ENCODE measurements at places on chromosomes 5 and 9.

GRCh38 chr5:7871653-7872052 lies 2.7 kb downstream of the MTRR start:
- ATAC-seq = no peak

GRCh38 chr9:79768194-79768593 lies 196.4 kb downstream of the TLE4 start:
- ATAC-seq = peak; percentile 77

GRCh38 chr5:97838214-97838613 lies 655.2 kb upstream of the RIOK2 start:
- ATAC-seq = peak; percentile 99

GRCh38 chr9:72827950-72828731 lies 124.7 kb downstream of the ALDH1A1 start:
- ATAC-seq = peak; percentile 92

DNA sequence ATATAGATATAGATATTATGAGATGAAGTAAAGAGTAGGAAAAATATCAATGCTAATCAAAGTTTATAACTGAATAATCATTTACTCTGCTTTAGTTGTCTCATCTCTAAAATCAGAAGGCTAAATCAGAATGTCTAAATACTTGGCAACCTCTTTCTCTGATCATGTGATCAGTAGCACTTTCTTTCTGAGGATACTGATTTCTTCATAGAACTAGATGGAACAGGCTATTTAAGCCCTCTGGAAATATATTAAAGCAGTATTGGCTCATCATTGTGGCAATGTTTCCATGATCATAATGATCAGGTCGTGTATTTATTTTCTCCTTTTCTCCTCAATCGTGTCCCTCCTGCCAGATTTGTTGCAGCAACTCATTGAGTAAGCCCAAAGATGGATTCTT lies 109.7 kb downstream of the KCNN2 start:
- ATAC-seq = no peak

GRCh38 chr5:149030392-149030791 lies 32.5 kb downstream of the SH3TC2 start:
- no peak for ATAC-seq

- ATAC-seq = no peak
Measured at GRCh38 chr9:85263288-85263687, 478.5 kb downstream of the AGTPBP1 start.

GRCh38 chr5:1105350-1106265 lies 6.3 kb downstream of the SLC12A7 start:
- no peak for ATAC-seq

DNA sequence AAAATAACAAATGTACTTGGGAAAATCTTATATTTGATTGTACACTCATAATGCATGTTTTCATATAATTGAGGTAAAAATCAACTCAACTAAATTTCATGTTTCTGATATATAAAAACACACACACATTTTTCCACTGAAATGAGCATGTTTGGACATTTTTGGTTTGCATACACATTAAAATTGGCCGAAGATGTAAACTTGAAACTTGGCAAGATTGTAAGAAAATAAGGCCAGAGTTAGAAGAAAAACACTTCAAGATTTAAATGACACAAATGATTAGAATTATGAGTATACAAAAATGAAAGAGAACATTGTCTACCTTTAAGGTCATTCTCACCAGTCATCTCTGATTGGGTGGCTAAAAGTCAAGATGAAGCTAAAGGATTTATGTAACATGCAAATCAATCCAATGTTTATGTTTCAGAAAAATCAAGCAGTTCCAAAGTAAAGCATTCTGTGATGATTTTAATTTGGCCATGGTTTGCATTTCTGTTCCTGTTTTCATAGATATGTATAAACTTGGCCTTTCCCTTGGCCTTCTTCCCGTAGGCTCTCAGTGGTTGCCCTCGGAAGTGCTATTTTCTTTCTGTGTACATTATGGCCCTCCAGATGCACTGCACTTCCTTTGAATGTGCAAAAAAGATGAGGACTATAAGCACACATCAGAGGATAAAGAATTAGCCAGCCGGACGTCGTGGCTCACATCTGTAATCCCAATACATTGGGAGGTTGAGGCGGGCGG lies 1105.4 kb upstream of the DMAC1 start:
- ATAC-seq = no peak

GRCh38 chr5:106127985-106128384 lies 1542.8 kb downstream of the EFNA5 start:
- ATAC-seq = no peak

DNA sequence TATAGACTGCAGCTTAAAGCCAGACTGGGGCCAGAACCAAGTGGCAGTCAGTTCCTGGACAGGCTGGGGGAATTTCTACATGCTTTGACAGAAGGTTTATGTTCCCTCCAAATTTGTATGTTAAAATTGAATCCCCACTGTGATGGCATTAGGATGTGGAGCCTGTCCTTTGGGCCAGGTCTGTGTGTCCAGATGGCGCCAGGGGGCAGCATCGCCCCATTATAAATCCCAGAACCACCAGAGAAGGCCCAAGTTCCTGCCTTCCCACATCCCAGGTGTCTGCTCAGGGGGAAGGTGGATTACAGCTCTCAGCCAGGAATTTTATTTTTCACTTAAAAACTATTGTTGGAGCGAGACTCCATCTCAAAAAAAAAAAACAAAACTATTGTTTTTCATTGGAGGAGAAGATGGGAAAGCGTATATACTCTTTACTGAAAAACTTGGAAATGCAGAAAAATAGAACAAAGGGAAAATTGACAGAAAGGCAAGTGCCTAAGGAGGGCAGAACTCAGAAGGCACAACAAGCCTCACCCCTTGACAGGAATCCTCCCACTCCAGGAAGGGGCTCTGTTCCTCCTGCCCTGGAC lies 5.0 kb downstream of the IL3 start:
- peak; percentile 68 for ATAC-seq

GRCh38 chr9:127763918-127764384 lies 14.5 kb downstream of the SH2D3C start:
- no peak for ATAC-seq

- ATAC-seq = peak; percentile 96
Measured at GRCh38 chr5:177607452-177608192, 7.7 kb downstream of the B4GALT7 start.

GRCh38 chr5:66684663-66685062 lies 88.5 kb downstream of the MAST4 start:
- no peak for ATAC-seq

GRCh38 chr9:132074736-132075135 lies 4.9 kb downstream of the MED27 start:
- ATAC-seq = no peak

- no peak for ATAC-seq
Measured at GRCh38 chr9:93193388-93194220, 9.7 kb downstream of the WNK2 start.

DNA sequence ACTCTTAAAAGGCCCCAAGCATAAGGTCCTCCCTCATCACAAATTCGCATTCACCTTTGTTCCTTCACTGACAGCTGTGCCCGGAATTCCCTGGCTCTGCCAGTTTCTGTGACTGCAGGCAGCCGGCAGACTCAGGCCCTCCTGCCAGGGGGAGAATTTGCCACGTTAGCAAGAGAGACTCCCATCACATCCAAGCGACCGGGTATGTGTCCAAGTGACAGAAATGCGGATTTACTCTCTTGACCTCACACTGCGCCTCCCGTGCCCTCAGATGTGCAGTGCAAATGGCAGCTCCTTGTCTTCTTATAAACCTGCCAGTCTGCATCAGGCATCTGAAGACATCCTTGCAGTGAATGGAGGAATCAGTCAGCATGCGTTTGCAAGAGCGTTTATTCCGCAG lies 187.1 kb upstream of the WWC1 start:
- no peak for ATAC-seq

- no peak for ATAC-seq
Measured at GRCh38 chr9:98321269-98321668, 65.8 kb upstream of the TBC1D2 start.

DNA sequence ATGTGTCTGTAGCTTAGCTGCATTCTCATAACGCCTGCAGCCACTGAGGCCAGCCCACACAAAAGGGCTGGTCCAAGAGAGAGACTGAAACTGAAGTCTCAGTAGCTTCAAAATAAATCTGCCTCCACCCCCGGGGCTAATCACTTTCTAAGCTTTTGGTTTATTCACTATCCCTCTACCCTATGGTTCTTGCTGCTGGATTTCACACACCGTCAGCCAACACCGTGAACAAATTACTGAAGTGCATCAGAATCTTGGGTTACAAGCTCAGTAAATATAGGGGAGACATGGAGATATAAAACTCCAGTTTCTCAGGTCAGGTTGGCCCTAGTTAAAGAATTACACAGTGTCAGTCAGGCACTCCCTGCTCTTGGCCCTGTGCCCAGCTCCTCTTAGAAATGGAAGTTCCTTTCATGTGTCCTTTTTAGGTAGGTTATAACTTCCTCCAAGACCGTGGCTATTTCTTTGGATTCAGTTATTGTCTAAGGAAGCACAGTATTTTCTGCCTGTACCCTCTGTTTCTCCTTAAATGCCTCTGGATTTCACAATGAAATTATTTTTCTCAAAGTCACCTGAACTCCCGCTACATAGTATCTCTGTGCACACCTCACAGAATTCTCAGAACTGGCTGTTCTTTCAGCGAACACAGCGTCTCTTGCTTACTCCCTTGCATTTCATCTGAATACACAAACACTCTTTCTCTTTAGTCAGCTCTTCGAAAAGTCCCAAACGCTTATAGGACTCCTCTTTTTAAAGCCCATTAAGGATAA lies 112.5 kb downstream of the FAM174A start:
- ATAC-seq = peak; percentile 40

GRCh38 chr5:151200913-151201595 lies 22.8 kb downstream of the CCDC69 start:
- no peak for ATAC-seq

- ATAC-seq = peak; percentile 99
Measured at GRCh38 chr9:16217943-16218701, 652.3 kb downstream of the BNC2 start.

GRCh38 chr9:16542290-16542689 lies 328.2 kb downstream of the BNC2 start:
- ATAC-seq = no peak

DNA sequence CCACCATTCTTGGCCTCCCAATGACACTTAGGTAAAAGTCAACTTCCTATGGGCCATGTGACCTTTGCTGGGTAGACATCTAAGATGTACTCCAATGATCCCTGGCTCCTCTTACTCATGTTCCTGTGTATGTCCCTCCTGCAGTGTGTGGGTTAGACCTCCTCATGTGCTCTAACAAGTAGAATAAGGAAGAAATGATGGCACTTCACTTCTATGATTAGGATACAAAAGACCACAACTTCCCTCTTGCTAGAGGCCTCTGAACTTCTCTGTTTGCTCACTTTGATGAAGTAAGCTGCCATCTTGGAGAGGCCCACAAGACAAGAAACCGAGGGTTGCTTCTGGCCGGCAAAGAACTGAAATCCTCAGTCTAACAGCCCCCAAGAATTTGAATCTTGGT lies 131.8 kb downstream of the TAF11L14 start:
- no peak for ATAC-seq

GRCh38 chr9:21070171-21070571 lies 7.6 kb downstream of the IFNB1 start:
- ATAC-seq = no peak

- no peak for ATAC-seq
Measured at GRCh38 chr5:23223846-23224245, 283.6 kb upstream of the PRDM9 start.

DNA sequence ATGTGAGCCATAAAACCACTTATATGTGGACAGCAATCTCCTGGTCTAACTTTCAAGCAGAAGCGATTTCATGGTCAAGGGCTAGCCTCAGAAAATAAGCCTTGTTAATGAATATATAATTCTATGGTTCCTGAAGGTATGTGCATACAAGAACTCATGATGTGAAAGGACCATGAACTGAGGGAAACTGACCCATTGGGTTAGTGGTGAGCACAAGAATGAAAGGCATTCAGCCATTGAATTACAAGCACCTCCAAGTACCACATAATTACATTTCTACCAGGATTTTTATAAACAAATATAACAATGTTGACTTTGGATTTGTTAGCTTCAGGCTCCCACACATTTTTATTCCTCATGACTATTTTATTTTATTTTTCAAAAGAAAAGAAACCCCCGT lies 459.0 kb downstream of the TLE4 start:
- no peak for ATAC-seq

GRCh38 chr5:136276946-136277345 lies 84.0 kb upstream of the SMIM32 start:
- ATAC-seq = no peak

GRCh38 chr5:118310401-118310800 lies 677.9 kb downstream of the DTWD2 start:
- no peak for ATAC-seq

DNA sequence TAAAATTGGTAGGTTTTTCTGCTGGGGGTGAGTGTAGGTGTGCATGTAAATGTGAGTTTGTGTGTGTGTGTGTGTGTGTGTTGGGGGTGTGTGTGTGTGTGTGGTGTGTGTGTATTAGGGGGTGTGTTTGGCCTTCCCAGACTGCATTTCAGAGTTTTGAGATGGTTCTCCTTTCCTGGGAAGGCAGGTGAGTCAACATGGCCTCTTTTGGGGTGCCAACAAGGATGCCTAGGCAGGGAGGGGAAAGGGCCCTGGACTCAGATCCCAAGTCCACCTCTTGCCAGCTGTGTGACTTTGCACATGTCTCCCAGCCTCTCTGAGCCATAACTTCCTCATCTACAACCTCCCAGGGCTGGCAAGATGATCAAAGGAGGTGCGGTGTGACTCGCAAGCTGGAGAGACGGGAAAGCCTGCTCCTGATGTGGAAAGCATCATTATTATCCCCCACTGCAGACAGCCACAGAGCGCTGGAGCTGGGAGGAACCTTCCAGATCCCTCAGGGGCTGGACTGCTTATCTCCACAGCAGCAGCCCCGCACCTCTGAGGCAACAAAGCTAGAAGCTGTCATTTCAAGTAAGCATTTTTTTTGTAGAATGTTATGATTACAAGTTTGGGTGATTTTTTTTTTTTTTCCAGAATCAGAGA lies 63.5 kb upstream of the TBC1D2 start:
- no peak for ATAC-seq

GRCh38 chr5:38672059-38672788 lies 115.8 kb upstream of the LIFR start:
- ATAC-seq = no peak

GRCh38 chr9:81598811-81599210 lies 90.5 kb downstream of the TLE1 start:
- no peak for ATAC-seq

- peak; percentile 79 for ATAC-seq
Measured at GRCh38 chr5:32193591-32193990, 19.5 kb upstream of the GOLPH3 start.

GRCh38 chr5:131230406-131230805 lies 33.4 kb upstream of the CDC42SE2 start:
- no peak for ATAC-seq

GRCh38 chr9:129183495-129184218 lies 5.6 kb upstream of the IER5L start:
- peak; percentile 69 for ATAC-seq

DNA sequence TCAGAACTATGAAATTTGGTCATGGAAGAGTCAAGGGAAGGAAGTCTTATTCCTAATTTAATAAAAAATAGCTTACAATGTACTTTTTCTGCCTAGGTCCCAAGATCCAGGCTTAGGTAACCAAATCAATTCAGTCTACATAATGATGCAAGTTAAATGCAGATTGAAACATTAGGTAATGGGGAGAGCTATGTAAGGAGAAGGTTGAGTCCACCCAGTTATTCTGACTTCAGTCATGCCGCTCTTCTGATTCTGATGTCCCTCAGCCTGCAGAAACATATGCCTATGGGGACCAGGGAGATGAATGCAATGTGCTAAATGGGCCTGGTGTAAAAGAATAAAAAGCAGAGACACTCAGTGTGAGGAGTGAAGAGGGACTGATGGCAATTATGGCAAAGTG lies 63.9 kb downstream of the MAMDC2 start:
- peak; percentile 61 for ATAC-seq
